ENCODE measurements at places on chromosomes 2 and 18.

GRCh38 chr18:49011291-49011746, 60.6 kb upstream of the SMAD7 start:
- no peak for DNase-seq

- DNase-seq: no peak
Measured at GRCh38 chr2:240646176-240646899, 21.1 kb downstream of the GPR35 start.

DNA sequence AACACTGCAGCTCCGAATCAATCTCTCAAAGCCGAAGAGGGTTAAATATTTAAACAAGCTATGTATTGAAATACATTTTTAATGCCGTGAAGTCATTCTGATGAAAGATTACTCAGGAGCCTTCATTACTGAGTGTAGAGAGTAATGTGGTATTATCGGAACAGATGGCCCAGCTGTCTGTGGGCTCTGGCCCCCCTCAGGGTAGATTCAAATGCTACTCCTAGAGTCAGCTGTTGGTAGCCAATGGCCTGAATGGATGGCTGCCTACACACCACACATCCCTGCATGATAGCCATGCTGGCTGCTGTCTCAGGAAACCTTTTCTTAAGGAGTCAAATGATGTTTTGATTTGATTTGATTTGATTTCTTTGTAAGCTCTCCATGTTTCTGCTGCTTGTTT, 732.3 kb upstream of the CELF4 start:
- no peak for DNase-seq

- no peak for DNase-seq
Measured at GRCh38 chr2:64980183-64980582, 9.0 kb upstream of the SLC1A4 start.

- DNase-seq: no peak
Measured at GRCh38 chr18:24246143-24246542, 107.3 kb downstream of the CABYR start.

GRCh38 chr18:11114653-11115052, 34.7 kb downstream of the PIEZO2 start:
- DNase-seq: peak; percentile 76

DNA sequence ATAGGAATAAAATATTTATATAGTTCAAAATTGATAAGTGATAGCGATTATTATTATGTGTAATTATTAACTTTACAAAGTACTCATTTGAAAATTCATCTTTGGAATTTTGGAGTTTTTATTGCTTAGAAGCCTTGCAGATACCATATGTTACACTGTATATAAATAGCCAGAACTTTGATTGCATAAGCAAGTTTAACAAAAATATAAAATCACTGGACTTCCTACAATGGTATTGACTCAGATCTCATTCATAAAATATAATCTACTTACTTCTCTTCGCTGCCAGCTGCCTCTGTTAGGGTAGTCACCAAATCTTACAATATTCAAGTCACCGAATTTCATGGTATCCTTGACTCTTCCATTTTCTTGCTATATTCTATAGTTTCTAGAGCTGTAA, 22.5 kb downstream of the KLHL14 start:
- DNase-seq: no peak

DNA sequence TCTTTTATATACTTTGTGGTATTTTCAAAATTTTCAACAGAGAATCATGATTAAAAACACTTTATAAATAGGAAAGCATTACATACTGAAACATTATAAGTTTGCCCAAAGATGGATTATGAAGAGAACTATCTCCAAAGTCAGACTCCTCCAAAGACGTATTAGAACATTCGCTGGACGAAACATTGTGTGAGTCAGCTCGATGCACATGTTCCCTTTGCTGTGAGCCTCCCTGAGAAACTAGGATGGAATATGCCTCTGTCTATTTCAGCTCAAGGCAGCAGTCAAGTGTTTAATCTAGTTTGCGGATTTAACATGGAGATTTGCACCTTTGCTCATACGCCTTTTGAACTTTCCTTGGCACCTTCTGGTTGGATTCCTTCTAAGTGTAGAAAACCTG, 92.2 kb upstream of the NCKAP5 start:
- no peak for DNase-seq

- DNase-seq: no peak
Measured at GRCh38 chr2:189521699-189522434, 58.7 kb downstream of the SLC40A1 start.

GRCh38 chr2:62254424-62255266, 58.7 kb downstream of the B3GNT2 start:
- DNase-seq: no peak
